Tibial nerve (tissue), 4 donors: ENCODE measurements at places on chromosomes 1 and 21. TPM values are rescaled to one million over a fixed set of nuclear protein-coding genes. Genes with fewer than 3 reads are reported as not detected.
A peak's percentile ranks its signal among the peaks of the same experiment; 100 is the strongest.

The IQGAP3 gene
- 0.44 TPM for total RNA-seq

The NUP210L gene
- 0.21 TPM for total RNA-seq

The CLCA1 gene
- not detected for total RNA-seq

The ARHGEF16 gene
- total RNA-seq = 10.0 TPM

The NMNAT2 gene
- 0.78 TPM for total RNA-seq

The TBCE gene
- 33.9 TPM for total RNA-seq

The C1QC gene
- 315 TPM for total RNA-seq

DNA sequence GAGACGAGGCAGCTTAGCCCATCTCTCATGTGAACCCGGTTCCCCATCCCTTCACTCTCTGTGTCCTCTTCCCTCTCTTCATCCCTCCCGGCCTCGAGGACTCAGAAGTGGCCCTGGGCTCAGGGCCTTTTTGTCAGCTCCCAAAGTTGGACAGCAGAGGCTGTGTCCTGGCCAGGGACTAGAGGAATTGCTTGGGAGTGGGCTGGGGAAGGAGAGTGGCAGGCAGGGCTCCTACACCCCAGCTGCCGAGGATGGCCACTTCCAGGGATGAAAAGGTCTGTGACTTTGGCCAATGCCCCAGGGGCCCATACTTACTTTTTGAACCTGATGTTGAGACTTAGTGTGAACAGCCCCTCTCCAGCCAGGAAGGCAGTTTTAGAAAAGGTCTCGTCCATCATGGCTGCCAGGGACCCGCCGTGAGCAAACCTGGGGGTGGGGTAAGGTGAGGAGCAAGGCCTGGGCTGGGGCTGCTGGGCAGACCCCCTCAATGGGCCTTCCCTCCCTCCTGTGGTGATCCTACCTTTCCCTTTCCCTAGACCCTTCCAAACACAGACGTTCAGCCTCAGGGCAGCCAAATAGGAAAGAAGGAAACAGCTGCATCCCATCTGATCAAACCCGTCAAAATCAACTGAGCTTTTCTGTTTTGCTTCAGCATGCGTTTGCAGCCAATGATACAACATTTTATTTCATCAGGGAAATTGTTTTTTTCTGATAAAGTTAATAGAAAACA lies 5.5 kb downstream of the THEM5 start:
- no peak overlapping the region for H3K27ac ChIP-seq
- H3K4me1 ChIP-seq = no peaks in the 10 kb centered on the region
- no peak overlapping the region for H3K4me3 ChIP-seq
- no peaks in the 10 kb centered on the region for H3K27me3 ChIP-seq

- no peaks in the 10 kb centered on the region for H3K27me3 ChIP-seq
- no peak overlapping the region for H3K27ac ChIP-seq
- H3K4me3 ChIP-seq = no peak overlapping the region
- H3K36me3 ChIP-seq = no peaks in the 10 kb centered on the region
- DNase-seq = no peak
These were observed 228.5 kb upstream of the AJAP1 start for GRCh38 chr1:4425892-4426291.

DNA sequence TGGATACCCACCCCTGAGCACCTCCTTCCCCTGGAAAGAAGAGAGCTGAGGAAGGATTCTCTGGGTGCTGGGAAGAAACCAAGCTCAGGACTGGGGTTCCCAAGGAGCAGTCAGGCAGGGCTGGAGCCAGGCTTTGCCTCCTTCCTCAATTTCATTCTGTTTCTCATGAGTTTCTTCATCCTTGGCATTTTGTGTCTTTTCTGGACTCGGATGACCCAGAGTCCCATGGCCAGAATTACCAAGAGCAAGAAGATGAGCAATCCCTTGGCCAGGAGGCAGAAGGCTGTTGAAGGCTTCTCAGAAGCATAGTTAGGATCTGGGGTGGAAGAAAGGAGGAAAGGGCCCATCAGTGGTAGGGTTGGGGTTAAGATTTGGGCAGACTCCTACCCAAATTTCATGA lies 2.5 kb downstream of the SLAMF9 start:
- H3K4me3 ChIP-seq = no peak overlapping the region
- no peaks in the 10 kb centered on the region for H3K4me1 ChIP-seq
- no peak overlapping the region for H3K27ac ChIP-seq

DNA sequence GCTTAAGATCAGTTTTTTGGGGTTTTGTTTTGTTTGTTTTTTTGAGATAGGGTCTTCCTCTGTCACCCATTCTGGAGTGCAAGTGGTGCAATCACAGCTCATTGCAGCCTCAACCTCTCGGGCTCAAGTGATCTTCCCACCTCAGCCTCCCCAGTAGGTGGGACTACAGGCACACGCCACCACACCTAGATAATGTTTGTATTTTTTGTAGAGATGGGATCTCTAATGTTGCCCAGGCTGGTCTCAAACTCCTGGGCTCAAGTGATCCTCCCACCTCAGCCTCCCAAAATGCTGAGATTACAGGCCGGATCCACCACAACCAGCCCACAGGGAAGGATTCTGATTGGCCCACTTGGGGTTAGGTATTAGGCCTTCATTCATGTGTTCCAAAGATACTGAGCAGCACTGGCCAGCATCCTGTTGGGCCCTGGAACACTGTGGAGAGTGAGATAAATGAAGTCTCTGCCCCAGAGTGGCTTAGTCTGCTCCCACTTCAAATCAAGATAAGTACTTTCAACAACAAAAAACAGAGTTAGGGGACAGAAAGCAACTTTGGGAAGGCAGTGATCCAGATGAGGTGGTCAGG lies 54.7 kb downstream of the PTP4A2 start:
- no peaks in the 10 kb centered on the region for H3K4me1 ChIP-seq
- H3K27me3 ChIP-seq = no peaks in the 10 kb centered on the region
- no peak overlapping the region for H3K27ac ChIP-seq
- DNase-seq = no peak
- no peak overlapping the region for H3K4me3 ChIP-seq
- no peaks in the 10 kb centered on the region for H3K36me3 ChIP-seq

GRCh38 chr1:180083164-180083563 lies 71.5 kb upstream of the QSOX1 start:
- H3K27me3 ChIP-seq = no peaks in the 10 kb centered on the region
- no peak for DNase-seq
- peaks cover 2% of the 10 kb centered on the region for H3K36me3 ChIP-seq

DNA sequence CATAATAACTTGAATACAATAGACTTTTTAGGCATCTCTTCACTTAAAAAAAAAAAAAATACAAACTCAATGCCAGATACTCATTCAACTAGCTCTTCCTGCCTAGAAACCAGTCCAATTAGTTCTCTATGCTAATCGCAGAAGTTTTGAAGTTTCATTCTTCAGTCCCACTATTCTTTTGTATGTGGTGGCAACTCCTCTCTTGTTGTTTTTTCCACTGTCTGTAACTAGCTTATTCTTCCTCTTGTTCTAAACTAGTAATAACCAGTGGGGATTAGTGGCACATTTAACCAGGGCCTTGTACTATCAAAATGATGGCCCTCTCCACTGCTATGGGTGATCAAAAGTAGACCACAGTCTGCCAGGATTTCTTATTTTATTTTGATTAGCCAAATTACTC lies 52.5 kb downstream of the SELENOF start:
- no peaks in the 10 kb centered on the region for H3K4me1 ChIP-seq
- H3K27ac ChIP-seq = no peak overlapping the region
- no peaks in the 10 kb centered on the region for H3K27me3 ChIP-seq
- no peak overlapping the region for H3K4me3 ChIP-seq
- H3K36me3 ChIP-seq = no peaks in the 10 kb centered on the region

DNA sequence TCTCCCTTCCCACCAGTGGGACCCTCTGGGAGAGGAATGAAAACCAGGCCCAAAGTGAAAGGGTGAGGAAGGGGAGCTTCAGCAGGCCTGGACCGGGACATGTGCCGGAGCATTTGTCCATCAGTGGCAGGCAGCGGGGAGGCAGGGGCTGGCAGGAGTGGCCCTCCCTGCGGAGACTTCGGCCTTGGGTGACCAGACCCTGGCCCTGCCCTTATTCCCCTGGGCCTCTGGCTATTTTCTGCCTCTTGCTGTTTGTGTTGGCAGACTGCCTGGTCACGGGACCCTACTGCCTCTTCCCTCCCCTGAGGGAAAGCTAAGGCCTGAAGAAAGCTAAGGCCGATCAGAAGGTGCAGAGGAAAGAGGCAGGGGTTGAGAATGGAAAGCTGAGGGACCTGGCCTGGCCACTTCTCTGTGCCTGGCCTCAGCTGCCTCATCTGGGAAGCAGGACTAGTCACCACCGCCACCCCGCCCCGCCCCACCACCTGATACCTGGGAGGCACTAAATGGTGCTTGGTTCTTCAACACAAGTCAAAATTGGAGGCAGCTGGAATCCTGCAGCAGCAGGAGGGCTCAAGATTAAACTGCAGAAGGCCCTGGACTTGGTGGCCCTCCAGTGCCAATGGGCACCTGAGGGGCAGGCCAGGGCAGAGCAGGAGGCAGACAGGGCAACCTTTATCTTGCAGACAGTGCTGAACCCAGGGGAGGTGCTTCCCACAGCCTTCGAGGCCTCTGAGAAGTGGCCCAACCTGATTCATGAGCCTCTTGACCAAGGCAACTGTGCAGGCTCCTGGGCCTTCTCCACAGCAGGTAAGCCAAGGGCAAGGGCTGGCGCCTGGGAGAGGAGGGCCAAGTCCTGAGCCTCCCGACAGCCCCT lies 7.9 kb downstream of the TINAGL1 start:
- H3K36me3 ChIP-seq = no peaks in the 10 kb centered on the region
- no peak overlapping the region for H3K4me3 ChIP-seq
- DNase-seq = no peak
- no peak overlapping the region for H3K27ac ChIP-seq
- no peaks in the 10 kb centered on the region for H3K27me3 ChIP-seq
- H3K4me1 ChIP-seq = peaks cover 34% of the 10 kb centered on the region

DNA sequence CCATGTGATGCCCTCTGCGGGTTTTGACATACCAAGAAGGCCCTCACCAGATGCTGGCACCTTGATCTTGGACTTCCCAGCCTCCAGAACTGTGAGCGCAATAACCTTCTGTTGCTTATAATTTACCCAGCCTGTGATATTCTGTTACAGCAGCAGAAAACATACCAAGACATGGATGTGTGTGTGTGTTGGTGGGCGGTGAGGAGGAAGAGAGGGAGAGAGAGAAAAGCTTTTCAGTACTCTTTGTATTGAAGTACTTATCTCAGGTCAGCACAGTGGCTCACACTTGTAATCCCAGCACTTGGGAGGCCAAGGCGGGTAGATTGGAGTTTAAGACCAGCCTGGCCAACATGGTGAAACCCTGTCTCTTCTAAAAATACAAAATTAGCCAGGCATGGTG lies 23.1 kb downstream of the TRAPPC10 start:
- no peaks in the 10 kb centered on the region for H3K4me1 ChIP-seq
- no peak overlapping the region for H3K4me3 ChIP-seq
- peaks cover 77% of the 10 kb centered on the region for H3K36me3 ChIP-seq

DNA sequence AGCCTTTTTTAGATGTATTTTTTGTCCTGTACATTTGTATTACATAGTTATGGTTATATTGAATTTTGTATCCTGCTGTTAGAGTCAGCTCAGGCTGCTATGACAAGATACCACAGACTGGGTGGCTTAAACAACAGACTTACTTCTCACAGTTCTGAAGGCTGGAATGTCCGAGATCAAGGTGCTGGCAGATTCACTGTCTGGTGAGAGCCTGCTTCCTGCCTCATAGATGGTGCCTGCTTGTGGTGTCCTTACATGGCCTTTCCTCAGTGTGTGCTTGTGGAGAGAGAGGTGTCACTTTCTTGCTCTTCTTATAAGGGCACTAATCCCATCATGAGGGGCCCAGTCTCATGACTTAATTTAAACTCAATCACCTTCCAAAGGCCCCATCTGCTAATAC lies 23.1 kb upstream of the MYSM1 start:
- no peak for DNase-seq
- H3K27ac ChIP-seq = no peak overlapping the region
- no peaks in the 10 kb centered on the region for H3K27me3 ChIP-seq
- no peak overlapping the region for H3K4me3 ChIP-seq
- H3K36me3 ChIP-seq = no peaks in the 10 kb centered on the region

DNA sequence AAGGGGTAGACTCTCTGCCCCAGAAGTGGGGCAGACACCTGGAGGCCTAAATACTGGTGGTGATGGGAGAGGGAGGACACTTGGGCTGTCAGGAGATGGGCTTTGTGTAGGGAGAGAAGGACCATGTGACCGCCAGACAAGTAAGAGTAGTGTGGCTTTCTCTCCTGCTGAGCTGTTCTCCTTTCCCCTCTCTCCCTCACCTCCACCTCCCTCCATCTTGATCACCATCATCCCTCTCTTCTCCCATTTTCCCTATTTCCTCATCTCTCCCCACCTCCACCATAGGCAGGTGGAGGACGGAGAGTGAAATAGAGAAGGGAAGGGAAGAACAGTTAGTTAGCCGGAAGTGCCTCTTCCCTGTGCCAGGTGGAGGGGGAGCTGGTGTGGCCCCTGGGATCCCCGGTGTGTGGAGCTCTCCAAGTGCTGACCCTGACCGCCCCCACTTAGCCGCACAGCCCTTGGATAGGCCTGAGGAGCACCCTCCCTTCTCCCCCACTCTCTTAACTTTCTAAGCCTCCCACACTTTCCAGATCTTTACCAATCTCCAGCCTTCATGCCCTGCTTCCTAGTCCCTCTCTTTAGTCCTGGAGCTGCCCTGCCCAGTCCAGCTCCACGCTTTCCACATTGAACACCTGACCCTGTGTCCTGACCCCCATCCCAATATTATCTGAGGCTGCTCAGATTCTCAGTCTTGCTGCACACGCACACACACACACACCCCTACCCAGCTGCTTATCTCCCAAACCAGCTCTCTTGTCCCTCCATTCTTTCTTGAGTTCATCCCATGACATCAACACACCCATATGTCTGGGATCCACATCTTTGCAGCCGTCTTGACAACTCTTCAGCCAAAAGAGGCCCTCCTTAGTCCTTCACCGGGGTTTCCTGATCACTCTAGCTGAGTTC lies 1.5 kb downstream of the CELF3 start:
- no peak overlapping the region for H3K27ac ChIP-seq
- H3K4me3 ChIP-seq = no peak overlapping the region
- H3K27me3 ChIP-seq = peaks cover 62% of the 10 kb centered on the region
- H3K4me1 ChIP-seq = peaks cover 2% of the 10 kb centered on the region

GRCh38 chr1:10874351-10874750 lies 77.9 kb upstream of the CASZ1 start:
- no peaks in the 10 kb centered on the region for H3K4me1 ChIP-seq
- H3K27ac ChIP-seq = no peak overlapping the region
- DNase-seq = no peak
- no peaks in the 10 kb centered on the region for H3K36me3 ChIP-seq

DNA sequence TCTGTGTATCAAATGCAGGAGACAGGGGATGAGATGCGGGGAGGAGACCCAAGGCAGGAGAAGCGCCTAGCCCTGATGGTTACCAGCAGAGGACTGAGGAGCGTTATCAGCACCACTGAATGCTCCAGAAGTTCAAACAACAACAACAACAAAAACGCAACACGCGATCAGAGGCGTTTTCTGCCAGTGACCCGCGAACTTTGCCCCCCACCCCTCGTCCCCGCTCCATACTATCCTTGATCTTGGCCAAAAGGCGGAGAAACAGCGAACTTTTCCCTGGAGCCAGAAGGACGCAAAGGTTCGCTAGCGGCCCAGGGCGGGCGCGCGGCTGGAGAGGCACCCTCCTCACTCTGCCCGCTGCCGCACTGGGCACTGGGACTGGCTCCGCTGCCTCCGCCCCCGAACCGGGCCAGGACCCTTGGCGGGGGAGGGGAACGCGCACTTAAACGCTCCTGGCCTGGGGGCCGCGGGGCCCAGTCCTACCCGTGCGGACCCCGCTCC lies 699 bp downstream of the ECHDC2 start:
- no peaks in the 10 kb centered on the region for H3K36me3 ChIP-seq
- DNase-seq = no peak
- peak overlapping the region; percentile 85 for H3K27ac ChIP-seq
- H3K4me3 ChIP-seq = peak overlapping the region; percentile 88
- peaks cover under 1% of the 10 kb centered on the region for H3K4me1 ChIP-seq
